Vagina (tissue), 2 donors: ENCODE measurements at places on chromosomes 3 and 15. TPM values are rescaled to one million over a fixed set of nuclear protein-coding genes. Genes with fewer than 3 reads are reported as not detected.

The HDGFL3 gene
- total RNA-seq = 27.7 TPM

The FBXO45 gene
- 6.6 TPM for total RNA-seq

The SLC7A14 gene
- 1.2 TPM for total RNA-seq

The C2CD4A gene
- total RNA-seq = not detected

The EOMES gene
- 0.49 TPM for total RNA-seq

The STX19 gene
- total RNA-seq = 2.5 TPM

DNA sequence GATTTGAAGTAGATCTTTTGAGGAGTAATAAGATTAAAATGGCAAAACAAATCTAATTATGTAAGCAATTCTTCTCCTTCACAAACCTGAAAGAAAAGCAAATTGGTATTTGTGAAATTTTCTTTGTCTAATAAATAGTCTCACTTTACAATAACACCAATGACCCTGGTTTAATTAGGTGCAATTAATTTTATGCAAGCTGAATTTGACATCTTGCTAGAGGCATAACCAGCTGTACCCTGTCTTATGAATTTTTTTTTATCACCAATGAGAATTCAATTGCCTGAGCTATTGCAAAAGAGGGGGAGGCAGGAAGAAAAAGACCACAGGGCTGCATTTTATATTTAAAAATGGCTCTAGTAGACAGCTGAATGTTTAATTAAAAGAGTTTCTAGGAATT lies 113.5 kb upstream of the IL12A start:
- no peak for DNase-seq

DNA sequence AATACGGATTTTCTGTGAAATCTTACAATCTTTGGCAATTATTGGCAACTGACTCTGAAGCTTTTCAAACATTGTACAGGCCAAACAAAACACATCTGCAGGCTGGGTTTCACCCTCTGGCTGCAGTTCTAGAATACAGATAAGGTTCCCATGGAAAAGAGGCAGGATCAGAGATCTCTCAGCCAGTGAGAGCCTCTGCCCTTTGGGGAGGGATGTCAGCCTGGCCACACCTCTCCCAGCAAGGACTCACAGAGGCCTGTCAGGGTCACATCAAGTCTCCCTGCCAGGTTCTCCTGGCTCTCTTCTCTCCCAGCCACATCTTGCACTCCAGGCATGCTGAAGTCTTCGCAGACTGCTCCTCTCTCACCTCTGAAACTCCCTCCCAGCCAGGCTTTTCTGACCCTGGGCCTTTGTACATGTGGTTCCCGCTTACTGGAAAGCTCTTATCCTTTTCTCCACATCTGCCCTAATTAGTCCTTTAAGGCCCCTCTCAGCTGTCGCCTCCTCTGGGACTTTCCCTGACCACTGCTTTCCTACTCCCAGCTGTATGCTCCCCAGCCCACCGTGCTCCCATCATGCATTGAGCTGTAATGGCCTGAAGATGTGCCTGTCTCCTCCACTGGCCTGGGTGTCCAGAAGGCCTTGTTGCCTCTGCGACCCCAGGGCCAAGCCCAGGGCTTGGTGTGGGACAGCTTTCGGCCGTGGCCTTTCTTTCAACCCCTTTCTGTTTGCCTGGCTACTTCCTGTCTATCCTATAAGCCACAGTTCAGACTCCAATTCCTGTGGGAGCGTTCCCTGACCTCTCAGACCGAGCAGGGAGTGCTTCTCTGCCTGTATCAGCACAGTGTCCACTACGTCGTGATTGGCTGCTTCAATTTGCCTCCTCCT lies 4.3 kb downstream of the RBP1 start:
- no peak for DNase-seq

DNA sequence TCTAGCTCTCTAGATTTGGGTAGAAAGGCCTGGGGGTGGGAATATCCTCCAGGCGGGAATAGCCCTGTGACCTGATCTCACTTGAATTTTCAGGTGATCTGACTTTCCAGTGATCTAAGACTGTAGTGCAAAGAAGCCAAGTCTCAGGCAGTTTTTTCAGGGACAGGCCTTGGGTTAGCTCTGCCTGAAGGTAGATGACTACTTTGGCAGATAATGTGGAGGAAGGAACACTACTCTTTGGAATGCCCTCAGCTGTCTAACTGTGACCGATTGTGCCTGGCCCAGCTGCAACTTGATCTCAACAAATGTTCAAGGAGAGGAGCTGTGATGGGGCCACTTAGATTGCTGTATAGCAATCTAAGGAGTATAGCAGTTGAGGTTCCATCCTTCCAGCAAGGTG lies 193.7 kb downstream of the TCF12 start:
- DNase-seq = no peak

DNA sequence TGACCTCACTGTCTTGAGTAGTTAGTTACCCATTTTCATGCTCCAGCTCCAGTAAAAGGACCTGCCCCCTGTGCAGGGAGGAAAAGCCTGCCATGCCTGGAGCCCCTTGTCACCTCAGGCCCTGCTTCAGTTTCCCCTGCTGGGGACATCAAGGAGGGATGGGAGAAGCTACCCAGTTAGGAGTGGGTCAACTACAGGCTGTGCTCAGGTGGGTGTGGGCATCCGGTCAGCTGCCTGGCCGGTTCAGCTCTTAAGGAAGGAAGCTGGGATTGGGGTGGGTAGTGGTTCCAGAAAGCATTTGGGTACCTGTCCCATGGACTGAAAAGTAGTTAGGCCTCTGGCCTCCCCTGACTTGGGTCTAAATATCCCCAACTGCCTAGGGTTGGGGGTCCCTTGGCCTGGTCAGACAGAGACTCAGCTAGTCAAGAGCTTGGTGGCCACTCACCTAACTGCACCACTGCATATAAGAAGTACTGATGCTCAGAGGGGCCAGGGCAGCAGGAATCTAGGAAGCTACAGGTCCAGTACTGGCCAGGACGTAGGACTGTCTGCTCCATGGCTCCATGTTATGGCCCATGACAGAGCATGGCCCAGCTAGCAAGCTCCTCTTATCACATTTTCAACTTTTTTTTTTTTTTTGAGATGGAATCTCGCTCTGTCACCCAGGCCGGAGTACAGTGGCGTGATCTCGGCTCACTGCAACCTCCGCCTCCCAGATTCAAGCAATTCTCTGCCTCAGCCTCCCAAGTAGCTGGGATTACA lies 549 bp downstream of the LSMEM2 start:
- no peak for DNase-seq

DNA sequence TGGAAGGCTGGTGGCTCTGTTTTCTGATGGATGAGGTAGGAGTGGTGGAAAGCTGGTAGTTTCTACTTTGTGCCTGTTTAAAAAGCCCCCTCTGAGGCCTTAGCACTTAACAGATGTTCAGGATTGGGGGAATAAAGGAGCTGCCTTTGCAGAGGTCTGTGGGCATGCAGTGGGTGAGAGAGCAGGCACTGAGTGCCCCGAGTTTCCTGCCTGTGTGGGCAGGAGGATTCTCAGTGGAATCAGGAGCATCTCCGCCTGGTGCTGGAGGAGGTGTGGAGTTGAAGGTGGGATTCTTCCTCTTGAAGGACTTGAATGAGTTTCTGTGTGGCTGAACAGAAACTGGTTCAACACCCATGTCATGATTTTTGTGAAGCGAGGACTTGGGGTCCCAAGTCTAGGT lies 74.3 kb downstream of the IGF1R start:
- no peak for DNase-seq

DNA sequence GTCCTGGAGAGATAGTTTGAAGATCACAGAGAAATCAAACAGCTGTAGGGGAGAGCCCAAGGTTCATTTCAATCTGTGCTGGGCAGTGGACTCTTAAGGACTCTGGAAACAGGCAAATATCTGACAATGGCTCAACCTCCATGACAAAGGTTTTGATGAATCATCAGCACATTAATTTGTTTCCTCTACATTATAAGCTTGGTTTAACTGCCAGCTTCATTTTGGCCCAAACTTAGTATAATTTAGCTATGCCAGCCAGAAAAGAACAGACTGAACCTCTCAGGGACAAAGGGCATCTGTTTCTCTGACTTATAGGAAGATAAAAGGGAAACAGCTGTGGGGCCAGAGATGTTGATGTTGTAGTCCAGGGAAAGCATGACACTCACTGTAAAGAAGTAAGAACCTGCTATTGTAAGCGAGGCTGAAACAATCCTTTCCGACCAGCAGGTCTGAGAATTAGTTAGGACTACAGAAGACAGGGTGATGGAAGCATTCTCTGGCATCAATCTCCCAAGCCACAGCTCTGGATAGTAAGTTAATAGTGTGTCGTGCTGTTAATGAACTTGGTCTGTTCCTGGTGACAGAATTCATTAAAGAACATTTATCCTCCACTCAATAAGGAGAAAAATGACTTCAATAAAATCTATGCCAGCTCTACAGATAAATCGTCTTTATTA lies 110.1 kb downstream of the KCNMB2 start:
- DNase-seq = no peak

DNA sequence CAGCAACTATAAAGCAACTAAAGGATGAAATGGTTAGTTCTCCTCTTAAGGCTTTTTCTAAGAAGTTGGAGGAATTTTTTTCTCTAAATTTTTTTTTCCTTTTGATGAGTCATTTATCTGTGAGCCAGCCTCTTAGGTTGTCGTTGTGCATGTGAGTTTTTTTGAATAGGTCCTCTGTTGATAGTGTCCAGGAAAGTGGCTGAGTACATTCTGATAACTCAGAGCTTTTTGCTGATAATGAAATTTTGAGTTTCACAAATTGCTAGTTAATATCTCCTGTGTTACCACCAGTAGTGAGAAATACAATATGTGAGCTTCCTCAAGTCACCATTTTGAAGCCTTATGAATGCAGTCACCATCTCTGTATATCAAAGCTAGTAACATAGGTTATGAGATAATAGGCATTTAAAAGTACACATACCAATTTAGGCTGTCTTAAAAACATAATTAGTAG lies 7.1 kb upstream of the LXN start:
- no peak for DNase-seq

DNA sequence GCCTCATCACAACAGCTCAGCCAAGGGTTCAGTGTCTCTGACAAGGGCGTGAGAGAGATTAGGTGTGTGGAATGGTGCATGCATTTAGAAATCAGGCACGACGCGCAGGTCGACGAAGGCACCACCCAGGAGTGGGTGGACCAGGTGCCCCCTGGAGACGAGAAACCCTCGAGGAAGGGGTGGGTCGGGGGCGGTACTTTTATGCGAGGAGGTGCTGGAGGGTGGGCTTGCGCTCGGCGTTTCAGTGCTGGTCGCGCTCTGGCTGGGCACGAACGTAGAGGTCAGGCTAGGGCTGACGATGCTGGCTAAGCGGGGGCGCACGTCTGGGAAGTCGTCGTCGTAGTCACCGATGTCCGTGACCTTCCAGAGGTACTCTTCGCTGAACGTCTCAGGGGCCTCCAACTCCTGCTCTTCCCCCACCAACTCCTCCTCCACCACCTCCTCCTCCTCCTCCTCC lies 393 bp downstream of the ERICH6 start:
- no peak for DNase-seq

GRCh38 chr15:92494806-92495336 lies 101.2 kb downstream of the ST8SIA2 start:
- DNase-seq = no peak

DNA sequence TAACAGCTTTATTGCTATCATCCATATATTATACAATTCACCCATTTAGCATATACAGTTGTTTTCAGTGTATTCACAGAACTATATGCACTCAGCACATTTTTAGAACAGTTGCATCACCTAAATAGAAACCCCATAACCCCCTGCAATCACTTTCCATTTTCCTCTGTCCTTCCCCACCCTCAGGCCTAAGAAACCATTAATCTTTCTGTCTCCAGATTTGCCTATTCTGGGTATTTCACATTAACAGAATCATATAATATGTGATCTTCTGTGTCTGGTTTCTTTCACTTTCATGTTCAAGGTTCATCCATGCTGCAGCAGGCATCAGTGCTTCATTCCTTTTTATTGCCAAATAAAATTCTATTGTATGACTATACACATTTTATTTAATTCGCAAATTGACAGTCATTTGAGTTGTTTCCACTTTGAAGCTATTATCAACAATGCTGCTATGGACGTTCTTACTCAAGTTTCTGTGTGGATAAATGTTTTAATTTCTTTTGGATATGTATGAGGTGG lies 39.8 kb downstream of the ADAMTS17 start:
- no peak for DNase-seq

DNA sequence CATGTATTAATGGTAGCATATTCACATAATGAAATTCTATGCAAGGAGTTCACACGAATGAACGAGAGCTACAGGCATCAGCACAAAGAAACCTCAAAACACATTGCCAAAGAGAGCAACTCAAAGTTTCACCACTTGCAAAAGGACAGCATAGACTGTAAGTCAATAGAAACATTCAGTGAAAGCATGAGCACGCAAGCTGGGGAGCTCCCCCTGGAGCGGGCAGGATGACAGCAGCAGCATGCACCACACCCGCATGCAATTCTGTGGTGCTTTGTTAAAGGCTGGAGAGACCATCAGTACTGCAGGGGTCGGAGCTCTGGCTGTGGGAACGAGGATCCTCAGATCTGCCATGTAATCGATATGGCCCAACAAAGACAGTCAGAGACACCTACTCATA lies 18.7 kb downstream of the OCA2 start:
- no peak for DNase-seq

DNA sequence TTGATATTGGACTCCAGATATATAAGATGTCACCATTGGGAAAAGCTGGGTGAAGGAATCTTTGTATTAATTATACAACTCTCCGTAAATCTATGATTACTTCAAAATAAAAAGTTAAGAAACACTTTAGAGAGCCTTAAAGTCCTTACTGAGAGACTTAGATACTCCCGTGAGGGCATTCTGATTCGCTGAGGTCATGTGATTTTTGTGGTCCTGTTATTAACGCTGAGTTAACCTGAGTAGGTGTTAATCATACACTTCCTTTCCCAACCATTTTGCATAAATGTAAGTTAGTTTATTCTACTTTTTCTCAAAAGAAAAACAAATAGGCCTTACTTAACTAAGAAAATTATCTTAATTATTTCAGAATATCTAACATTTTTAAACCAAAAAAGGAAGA lies 67.1 kb upstream of the LMOD3 start:
- DNase-seq = no peak

DNA sequence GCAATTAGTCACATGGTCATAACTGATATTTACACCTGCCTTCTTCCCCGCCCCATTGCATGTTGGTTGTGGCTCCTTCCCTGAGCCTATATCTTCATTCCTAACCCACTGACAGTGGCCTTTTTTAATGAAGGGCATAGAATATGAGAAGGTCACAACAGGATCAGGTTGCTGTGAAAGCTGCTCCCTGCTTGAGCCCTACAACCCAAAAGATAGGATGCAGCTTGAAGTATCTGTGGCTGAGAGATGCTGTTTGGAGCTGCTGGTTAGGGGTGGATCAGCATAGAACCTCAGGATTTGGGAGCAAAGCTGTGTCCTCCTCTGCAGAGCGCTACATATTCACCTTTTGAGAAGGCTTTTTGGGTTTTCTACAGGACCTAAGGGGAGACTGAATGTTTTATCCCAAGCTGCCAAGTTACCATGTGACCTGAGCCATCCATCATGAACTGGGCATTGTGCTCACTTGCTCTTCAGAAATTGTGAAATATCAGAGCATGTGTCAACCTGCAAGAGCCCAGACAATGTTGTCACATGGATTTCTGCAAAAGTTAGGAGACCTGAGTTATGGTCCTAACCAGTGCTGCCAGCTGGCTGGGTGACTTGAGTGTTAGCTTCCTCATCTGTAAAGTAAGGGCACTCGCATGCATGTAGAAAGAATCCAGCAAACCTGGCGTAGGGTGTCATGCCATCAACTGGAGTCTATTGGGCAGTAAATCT lies 49.8 kb upstream of the ARL8B start:
- DNase-seq = no peak
